Activated naive CD4-positive, alpha-beta T cell treated with anti-CD3 and anti-CD28 coated beads for 36 hours (primary cell): ENCODE measurements at places on chromosomes 1 and 21. TPM values are rescaled to one million over a fixed set of nuclear protein-coding genes. Genes with fewer than 3 reads are reported as not detected.

The BRINP3 gene
- total RNA-seq = not detected

The FAM110D gene
- not detected for total RNA-seq

The PLA2G2A gene
- not detected for total RNA-seq

DNA sequence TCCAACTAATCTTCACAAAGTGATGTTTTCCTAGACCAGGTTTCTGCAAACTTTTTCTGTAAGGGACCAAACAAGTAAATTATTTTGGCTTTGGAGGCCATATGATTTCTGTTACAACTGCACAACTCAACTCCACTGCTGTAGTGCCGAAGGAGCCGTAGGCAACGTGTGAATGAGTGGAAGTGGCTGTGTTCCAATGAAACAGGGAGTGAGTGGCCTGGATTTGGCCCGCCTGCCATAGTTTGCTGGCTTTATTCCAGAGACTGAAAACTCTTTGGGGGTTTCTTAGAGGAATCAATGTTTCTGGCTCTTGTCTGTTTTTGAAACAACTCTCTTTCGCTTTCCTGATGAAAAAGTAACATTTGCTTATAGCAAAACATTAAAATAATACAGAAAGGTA, 12.6 kb upstream of the ACTL8 start:
- H3K27ac ChIP-seq = no peak overlapping the region
- DNase-seq = no peak
- H3K36me3 ChIP-seq = no peaks in the 10 kb centered on the region
- H3K4me1 ChIP-seq = no peaks in the 10 kb centered on the region
- H3K27me3 ChIP-seq = peaks cover 15% of the 10 kb centered on the region

- no peaks in the 10 kb centered on the region for H3K36me3 ChIP-seq
- no peak within 1 kb of the TSS for H3K27ac ChIP-seq
- H3K4me1 ChIP-seq = no peaks in the 10 kb centered on the region
- H3K4me3 ChIP-seq = no peak within 1 kb of the TSS
Observed at GRCh38 chr1:163202833-163203451, at the start of gene RGS5. RGS5 (minus strand) TSS chr1:163202916; CDS start chr1:163202835, 81 bp downstream.

GRCh38 chr1:206960676-206961386, 9.4 kb downstream of the FCAMR start:
- no peak overlapping the region for H3K27ac ChIP-seq
- H3K36me3 ChIP-seq = no peaks in the 10 kb centered on the region
- peaks cover 17% of the 10 kb centered on the region for H3K4me1 ChIP-seq
- H3K4me3 ChIP-seq = no peak overlapping the region

GRCh38 chr1:220527279-220527907, 543 bp upstream of the MARK1 start:
- H3K4me1 ChIP-seq = peaks cover 12% of the 10 kb centered on the region
- no peaks in the 10 kb centered on the region for H3K36me3 ChIP-seq
- peak; percentile 14 for DNase-seq
- H3K4me3 ChIP-seq = peak overlapping the region; percentile 80
- no peak overlapping the region for H3K27ac ChIP-seq

- peaks cover 12% of the 10 kb centered on the region for H3K27me3 ChIP-seq
- no peak overlapping the region for H3K4me3 ChIP-seq
- H3K36me3 ChIP-seq = no peaks in the 10 kb centered on the region
- H3K4me1 ChIP-seq = peaks cover 2% of the 10 kb centered on the region
- no peak overlapping the region for H3K27ac ChIP-seq
- DNase-seq = no peak
Observed at GRCh38 chr1:51175278-51175677, 60.8 kb upstream of the RNF11 start.

DNA sequence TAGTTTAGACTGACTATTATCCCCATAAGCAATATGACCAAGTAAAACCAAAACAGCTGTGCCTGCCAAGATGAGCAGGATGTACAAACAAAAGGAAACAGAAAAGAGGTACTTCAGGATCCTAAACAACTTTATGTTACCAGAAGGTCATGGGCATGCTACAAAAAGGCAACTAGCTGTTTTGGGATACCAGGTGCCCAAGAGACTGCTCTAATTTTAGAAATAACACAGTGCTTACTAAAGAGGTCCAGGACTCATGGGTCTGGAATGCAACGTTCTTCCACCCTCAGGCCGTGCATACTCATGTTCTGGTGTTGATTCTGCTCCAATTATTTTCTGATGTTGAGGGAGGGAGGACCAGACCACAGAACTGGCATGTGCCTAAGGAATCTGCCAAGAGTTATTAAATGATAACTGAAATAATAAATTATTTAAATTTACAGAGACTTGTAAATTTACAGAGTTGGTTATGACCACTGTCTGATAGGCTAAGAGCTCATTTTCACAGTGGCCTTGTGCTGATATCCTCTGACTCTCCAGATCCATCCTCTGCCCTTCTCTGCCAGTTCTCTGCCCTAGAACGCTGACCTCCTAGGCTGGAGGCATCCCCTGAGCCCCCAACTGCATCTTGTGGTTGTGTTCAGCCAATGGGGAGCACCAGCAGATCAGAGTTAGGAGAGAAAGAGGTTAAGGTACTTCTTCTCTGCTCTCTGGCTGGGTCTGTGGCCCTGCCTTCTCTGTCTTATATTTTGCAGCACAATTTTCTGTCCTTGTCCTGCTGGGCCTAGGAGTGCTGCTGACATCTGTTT, 37.7 kb upstream of the BCL10 start:
- peaks cover 29% of the 10 kb centered on the region for H3K27me3 ChIP-seq
- H3K4me3 ChIP-seq = no peak overlapping the region
- H3K27ac ChIP-seq = no peak overlapping the region
- no peaks in the 10 kb centered on the region for H3K4me1 ChIP-seq

DNA sequence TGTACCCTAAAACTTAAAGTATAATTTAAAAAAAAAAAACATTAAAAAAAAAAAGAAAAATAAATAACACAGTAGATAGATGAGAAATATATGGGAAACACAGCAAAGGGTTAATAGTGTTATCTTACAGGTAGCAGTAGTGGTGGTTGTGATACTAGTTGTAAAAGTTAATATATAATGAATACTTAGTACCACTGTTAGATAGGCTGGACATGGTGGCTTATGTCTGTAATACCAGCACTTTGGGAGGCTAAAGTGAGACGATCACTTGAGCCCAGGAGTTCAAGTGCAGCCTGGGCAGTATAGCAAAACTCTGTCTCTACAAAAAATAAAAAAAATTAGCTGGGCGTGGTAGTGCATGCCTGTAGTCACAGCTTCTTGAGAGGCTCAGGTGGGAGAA, 32.6 kb upstream of the CD46 start:
- no peaks in the 10 kb centered on the region for H3K4me1 ChIP-seq
- DNase-seq = no peak
- H3K27me3 ChIP-seq = no peaks in the 10 kb centered on the region
- no peak overlapping the region for H3K27ac ChIP-seq
- H3K4me3 ChIP-seq = no peak overlapping the region
- no peaks in the 10 kb centered on the region for H3K36me3 ChIP-seq

- no peaks in the 10 kb centered on the region for H3K4me1 ChIP-seq
- H3K27ac ChIP-seq = no peak overlapping the region
Observed at GRCh38 chr1:217059401-217059800, 336.2 kb upstream of the ESRRG start.

DNA sequence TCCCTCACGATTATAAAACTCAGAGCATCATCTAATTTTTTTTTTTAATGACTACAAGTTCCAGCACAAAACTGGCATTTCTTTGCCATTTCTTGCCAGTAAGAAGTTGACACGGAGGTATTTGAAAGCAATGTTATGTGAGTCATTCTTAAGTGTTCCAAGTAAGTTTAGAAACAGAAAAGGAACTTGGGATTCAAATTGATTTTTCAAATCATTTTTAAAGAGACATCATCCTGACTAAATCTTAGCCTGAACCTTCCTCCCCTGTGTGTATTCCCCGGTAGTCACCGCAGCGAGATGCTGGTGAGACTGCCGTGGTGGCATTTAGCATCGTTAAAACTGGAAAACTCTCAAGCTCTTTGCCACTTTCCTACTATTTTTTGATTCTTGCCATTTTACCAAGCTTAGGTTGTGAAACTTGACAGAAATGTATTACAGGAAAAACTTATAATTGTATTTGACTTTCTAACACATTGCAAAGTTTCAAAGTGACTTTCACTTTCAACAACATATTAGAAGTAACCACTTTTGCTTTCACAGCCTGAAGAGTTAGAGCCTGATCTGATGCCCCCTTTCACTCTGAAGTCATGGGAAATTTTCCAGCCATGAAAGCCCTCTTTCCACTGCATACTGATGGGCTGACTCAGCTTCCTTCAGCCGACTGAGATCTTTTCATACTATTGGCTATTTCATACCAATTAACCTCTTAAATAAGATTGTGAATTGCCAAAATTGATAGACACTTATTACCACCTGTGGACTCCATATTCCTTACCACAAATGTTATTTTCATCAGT, 61.4 kb downstream of the OLFML2B start:
- peak overlapping the region; percentile 64 for H3K4me3 ChIP-seq
- peaks cover 61% of the 10 kb centered on the region for H3K4me1 ChIP-seq
- peak overlapping the region; percentile 96 for H3K27ac ChIP-seq

GRCh38 chr1:234326497-234327366, 46.5 kb upstream of the COA6 start:
- peaks cover 14% of the 10 kb centered on the region for H3K27me3 ChIP-seq
- peak overlapping the region; percentile 41 for H3K27ac ChIP-seq
- no peaks in the 10 kb centered on the region for H3K36me3 ChIP-seq
- H3K4me1 ChIP-seq = peaks cover 13% of the 10 kb centered on the region
- peak overlapping the region; percentile 75 for H3K4me3 ChIP-seq
- peak; percentile 81 for DNase-seq

GRCh38 chr1:35726450-35727433, 8.1 kb upstream of the C1orf216 start:
- peak; percentile 54 for DNase-seq
- no peak overlapping the region for H3K4me3 ChIP-seq
- H3K36me3 ChIP-seq = peaks cover 6% of the 10 kb centered on the region

DNA sequence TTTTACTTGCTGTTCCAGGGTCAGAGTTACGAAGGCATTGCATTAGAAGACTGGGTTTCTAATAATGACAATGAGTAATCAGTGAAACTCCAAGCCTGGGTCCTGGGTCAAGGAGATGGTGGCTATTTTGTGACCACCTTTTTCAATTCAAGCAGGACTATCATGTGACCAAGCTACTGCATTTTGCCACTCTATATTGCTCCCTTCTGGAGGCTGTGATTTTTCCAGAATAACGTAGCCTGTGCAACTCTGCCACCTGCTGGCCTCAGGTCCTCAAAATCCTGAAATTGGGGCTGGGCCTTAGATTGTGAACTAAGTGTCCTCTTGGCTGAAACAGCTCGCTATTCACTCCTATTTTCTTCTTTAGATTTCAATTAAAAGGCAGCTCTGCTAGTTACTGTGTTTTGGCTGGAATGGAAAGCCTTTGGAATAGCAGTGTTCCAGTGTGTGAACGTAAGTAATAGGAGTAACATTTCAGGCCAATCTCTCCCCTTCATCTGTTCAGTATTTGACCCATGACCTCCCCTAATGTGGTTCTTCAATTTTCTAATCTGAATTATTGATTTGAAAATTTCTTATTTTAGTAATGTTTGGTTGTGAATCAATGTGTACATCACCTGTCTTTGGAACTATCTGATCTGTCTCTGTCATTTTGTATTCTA, 52.9 kb upstream of the CD46 start:
- H3K4me3 ChIP-seq = no peak overlapping the region
- no peaks in the 10 kb centered on the region for H3K4me1 ChIP-seq
- no peaks in the 10 kb centered on the region for H3K36me3 ChIP-seq
- peak; percentile 73 for DNase-seq
- H3K27me3 ChIP-seq = no peaks in the 10 kb centered on the region
- no peak overlapping the region for H3K27ac ChIP-seq

GRCh38 chr1:2038229-2038628, 12.0 kb upstream of the PRKCZ start:
- H3K36me3 ChIP-seq = no peaks in the 10 kb centered on the region
- no peak overlapping the region for H3K4me3 ChIP-seq
- no peak for DNase-seq
- no peaks in the 10 kb centered on the region for H3K4me1 ChIP-seq

- no peaks in the 10 kb centered on the region for H3K27me3 ChIP-seq
- no peak overlapping the region for H3K4me3 ChIP-seq
- H3K4me1 ChIP-seq = peaks cover 22% of the 10 kb centered on the region
- no peak overlapping the region for H3K27ac ChIP-seq
- DNase-seq = no peak
Observed at GRCh38 chr1:247204177-247204647, 32.4 kb upstream of the ZNF124 start.
